ENCODE measurements at places on chromosomes 3 and 15. TPM values are rescaled to one million over a fixed set of nuclear protein-coding genes. Genes with fewer than 3 reads are reported as not detected.

The NTRK3 gene
- not detected for total RNA-seq

The ZNF80 gene
- total RNA-seq, result 1.1 TPM

The REC114 gene
- not detected for total RNA-seq

The SMCO1 gene
- not detected for total RNA-seq

The PIERCE2 gene
- total RNA-seq, result not detected

DNA sequence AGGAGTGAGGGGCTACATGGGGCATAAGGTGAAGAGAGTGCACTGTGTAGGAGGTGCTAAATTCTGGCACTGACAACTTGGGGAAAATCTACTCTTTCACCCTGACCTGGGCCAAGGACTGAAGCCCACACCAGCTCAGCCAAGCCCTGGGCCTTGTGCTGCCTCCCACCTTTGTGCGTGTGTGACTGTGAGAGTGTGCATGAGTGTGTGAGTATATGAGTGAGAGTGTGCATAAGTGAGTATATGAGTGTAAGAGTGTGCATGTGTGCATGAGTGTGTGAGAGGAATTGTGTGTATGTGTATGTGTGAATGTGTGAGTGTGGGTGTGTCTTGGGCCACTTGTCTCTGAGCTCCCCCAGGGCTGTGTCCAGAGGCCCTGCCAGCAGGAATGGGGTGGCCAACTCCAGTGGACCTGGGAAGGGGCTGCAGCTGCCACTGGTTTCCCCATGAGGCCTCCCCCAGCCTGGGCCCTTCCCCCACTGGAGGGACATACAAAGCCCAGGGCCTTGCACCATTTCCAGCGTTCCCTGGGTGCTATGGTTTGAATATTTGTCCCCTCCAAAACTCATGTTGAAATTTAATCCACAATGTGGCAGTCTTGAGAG lies 15.2 kb downstream of the C3orf22 start:
- H3K4me1 ChIP-seq, result no peaks in the 10 kb centered on the region
- H3K36me3 ChIP-seq, result no peaks in the 10 kb centered on the region
- no peak overlapping the region for H3K4me3 ChIP-seq

DNA sequence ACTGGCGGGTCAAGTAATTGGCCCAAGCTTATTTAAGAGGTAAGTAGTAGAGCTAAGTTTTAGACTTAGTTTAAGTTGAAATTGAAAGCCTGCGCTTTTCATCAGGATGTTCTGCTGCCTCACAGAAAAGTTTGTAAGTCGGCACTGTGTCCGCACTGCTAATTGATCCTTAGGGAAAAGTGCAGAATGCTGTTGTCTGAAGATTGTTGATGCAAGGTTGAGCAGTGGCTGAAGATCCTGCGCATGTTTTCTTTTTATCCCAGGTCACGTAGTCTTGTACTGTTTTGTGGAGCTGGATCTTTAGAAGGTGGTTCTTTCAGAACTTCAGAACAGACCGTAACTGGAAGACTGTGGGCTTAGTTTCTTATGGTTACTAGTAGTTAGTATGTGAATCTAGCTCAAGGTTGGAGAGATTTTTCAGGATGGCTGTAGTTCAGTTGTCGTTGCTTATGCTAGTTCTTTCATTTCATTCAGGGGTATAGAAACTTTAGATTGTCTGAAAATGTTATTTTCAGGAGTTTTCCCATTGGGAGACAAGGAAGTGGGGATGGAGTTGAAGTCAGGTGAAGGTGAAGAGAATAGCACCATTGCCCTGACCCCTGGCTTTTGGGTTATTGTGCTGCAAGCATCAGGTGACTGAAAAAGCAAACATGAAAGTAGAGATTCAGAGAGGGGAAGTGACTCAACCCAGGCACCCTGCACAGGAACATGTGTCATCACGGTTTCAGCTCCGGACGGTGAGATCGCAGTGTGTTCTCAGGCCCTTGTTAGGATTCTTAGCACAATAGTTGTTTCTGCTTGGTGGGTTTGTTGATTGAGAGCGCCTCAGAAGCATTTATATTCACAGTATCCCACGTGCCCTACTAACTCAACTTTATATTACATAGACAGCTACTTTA lies 32.8 kb downstream of the AKAP13 start:
- H3K4me3 ChIP-seq, result no peak overlapping the region
- no peaks in the 10 kb centered on the region for H3K36me3 ChIP-seq

DNA sequence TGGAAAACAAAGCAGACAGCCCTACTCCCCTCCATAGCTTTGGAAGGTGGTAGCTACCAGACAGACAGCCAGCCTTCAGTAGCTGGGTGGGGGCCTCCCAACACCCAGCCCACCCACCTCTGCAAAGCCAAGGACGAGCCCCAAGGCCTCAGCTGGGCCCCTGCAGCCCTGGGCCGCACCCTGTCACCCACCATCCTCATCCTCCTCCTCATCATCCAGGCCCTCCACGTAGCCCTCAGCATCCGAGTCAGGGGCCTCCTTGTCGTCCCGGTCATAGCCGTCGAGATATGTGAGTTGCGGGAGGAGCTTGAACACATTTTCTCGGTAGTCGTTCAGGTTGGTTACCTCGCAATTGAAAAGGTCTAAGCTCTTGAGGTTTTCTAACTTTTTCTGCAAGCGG lies 36.5 kb downstream of the ANP32A start:
- no peak overlapping the region for H3K27ac ChIP-seq
- H3K4me1 ChIP-seq, result peaks cover 13% of the 10 kb centered on the region
- no peaks in the 10 kb centered on the region for H3K27me3 ChIP-seq
- H3K4me3 ChIP-seq, result no peak overlapping the region
- DNase-seq, result no peak
- H3K36me3 ChIP-seq, result peaks cover 75% of the 10 kb centered on the region

GRCh38 chr3:184209146-184209923 lies 20.1 kb upstream of the VWA5B2 start:
- H3K4me1 ChIP-seq, result no peaks in the 10 kb centered on the region
- H3K4me3 ChIP-seq, result no peak overlapping the region
- peaks cover 22% of the 10 kb centered on the region for H3K27me3 ChIP-seq
- no peak overlapping the region for H3K27ac ChIP-seq
- no peak for DNase-seq

- no peak for DNase-seq
- H3K36me3 ChIP-seq, result no peaks in the 10 kb centered on the region
- H3K4me1 ChIP-seq, result no peaks in the 10 kb centered on the region
- no peak overlapping the region for H3K4me3 ChIP-seq
- H3K27ac ChIP-seq, result no peak overlapping the region
Measured at GRCh38 chr3:106249159-106249558, 380.3 kb upstream of the CBLB start.

DNA sequence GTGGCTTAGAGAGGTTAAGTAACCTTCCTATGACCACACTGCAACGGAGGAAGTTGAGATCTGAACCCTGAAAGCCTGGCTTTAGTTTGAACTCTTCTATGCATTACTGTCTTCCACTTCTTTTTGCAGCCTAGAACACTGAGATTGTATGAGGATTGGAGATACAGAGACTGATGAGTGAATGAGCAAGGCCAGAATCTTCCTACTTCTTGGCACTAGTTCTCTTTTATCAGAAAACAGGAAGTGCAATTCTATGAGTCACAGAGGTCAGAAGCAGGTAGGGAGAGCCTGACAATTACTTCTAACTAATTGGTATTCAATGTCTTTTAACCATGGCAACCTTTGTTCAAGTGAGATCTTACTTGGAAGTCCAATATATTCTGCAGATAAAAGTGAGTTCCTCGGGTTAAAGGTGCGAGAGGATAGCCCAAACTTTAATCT lies 219.0 kb downstream of the SHQ1 start:
- no peaks in the 10 kb centered on the region for H3K36me3 ChIP-seq
- H3K4me3 ChIP-seq, result no peak overlapping the region
- peaks cover 2% of the 10 kb centered on the region for H3K4me1 ChIP-seq
- H3K27me3 ChIP-seq, result no peaks in the 10 kb centered on the region
- DNase-seq, result no peak

DNA sequence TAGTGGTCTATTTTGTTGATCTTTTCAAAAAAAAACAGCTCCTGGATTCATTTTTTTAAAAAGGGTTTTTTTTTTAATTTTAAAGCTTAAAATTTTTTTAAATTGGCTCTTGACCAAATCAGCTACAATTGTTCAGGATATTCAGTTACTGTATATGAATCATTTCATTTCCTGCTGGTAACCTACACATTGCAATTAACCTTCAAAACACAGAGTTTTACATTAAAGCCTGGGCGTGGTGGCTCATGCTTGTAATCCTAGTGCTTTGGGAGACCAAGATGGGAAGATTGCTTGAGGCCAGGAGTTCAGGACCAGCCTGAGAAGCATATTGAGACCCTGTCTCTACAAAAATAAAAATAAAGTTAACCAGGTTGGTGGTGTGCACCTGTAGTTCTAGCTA lies 163.4 kb downstream of the ALDH1A2 start:
- no peaks in the 10 kb centered on the region for H3K36me3 ChIP-seq
- no peak overlapping the region for H3K27ac ChIP-seq
- DNase-seq, result no peak
- H3K4me3 ChIP-seq, result no peak overlapping the region
- no peaks in the 10 kb centered on the region for H3K4me1 ChIP-seq

DNA sequence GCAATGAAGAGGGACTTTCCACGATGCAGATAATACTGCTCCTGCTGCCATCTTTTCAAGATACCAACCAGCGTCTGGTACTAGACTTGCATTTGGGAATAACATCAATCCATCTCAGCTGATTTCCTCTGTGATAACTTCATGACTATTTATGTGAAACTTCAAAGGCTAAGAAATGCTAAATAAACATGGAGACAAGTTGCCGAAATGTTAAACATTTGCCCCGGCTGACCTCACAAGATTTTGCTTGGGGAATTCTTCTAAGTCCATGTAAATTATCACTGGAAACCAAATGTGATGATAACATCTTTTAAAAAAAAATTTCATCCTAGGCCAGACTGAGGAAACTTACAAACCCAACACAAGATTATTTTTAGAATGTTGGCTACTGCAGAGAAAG lies 185.8 kb upstream of the PRICKLE2 start:
- DNase-seq, result no peak
- H3K36me3 ChIP-seq, result no peaks in the 10 kb centered on the region
- H3K27ac ChIP-seq, result no peak overlapping the region
- H3K4me3 ChIP-seq, result no peak overlapping the region

DNA sequence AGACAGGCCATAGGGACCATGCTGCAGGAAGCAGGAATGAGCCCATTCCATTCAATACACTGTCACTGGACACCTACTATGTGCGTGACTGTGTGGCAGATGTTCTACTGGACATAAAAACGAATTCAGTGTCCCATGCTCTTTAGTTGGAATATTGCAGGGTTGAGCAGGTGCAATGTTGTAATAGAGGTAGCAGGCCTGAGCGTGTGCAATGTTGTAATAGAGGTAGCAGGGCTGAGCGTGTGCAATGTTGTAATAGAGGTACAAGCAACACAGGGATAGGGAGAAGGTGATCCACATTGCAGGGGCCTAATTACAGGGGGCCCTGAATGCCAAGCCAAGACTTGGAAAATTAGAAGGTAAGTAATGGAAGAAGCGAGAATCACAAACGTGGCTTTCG lies 261.4 kb upstream of the HES1 start:
- H3K4me3 ChIP-seq, result no peak overlapping the region
- H3K4me1 ChIP-seq, result no peaks in the 10 kb centered on the region
- no peaks in the 10 kb centered on the region for H3K27me3 ChIP-seq
- no peak for DNase-seq

DNA sequence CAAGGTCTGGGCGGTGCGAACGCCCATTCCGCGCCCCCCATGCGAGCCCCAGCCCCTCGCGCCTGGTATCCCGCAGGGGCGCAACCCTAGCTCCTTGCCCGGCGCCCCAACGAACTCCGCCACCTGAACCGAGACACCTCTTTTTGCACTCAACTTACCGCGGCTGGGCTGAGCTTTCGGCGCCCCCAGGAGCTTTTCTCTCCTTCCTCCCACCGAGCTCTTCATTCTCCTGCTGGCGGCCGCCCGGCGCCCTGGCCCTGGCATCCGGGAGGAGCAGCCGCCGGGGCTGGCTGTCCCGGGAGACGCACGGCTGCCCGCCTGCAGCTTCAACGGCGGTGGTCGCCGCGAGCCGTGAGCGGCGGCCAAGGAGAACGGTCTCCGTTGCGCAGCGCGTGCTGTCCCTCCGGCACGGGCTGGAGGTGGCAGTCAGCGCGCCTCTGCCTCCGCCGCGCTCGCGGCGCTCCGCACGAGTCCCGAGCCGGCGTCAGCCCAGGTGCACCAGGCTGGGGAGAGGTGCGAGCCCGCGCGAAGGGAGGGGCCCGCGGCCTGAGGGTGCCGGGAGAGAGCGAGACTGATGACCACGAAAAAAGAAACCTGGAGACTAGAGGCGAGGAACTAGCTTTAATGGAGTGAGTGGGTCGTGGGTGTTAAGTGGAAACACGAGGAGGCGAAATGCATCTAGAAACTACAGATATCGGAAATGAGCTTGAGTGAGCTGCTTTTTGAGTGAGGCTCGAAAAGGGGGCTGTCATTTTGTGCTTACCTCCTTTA lies 621.5 kb upstream of the ZNF385D start:
- H3K36me3 ChIP-seq, result no peaks in the 10 kb centered on the region
- no peaks in the 10 kb centered on the region for H3K4me1 ChIP-seq
- peaks cover 4% of the 10 kb centered on the region for H3K27me3 ChIP-seq
- no peak overlapping the region for H3K27ac ChIP-seq
- no peak overlapping the region for H3K4me3 ChIP-seq
- no peak for DNase-seq

GRCh38 chr3:147298511-147298982 lies 107.8 kb downstream of the ZIC4 start:
- no peak overlapping the region for H3K4me3 ChIP-seq
- no peak overlapping the region for H3K27ac ChIP-seq
- DNase-seq, result no peak
- no peaks in the 10 kb centered on the region for H3K4me1 ChIP-seq
- H3K27me3 ChIP-seq, result no peaks in the 10 kb centered on the region
- H3K36me3 ChIP-seq, result no peaks in the 10 kb centered on the region

Measured in T-cell (primary cell).